Kidney epithelial cell (primary cell): ENCODE measurements at places on chromosomes 2 and 18.

DNA sequence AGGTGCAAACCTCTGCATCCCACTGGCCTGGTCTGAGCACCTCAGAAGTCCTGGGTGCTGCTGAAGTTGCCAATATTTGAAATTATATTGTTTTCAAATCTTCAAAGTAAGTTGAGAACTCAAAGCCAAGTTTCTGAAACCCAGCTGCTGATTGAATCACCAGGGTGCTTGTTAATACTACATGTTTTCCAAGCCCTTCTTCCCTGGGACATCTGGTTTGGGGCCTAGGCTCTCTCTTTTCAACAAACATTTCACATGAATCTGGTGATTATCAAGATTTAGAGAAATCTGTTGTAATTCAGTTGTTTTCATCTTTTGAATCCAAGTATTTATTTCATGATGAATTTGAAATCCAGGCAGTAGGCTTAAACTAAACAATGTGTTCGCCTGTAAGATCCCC is 24.4 kb downstream of the MLPH start:
- no peak for DNase-seq

- DNase-seq, result no peak
These were observed 19.4 kb downstream of the KANSL3 start for GRCh38 chr2:96618596-96619283.

- DNase-seq, result no peak
These were observed 293.8 kb downstream of the SUCLG1 start for GRCh38 chr2:84165256-84165655.

GRCh38 chr2:20986024-20986939 is 57.6 kb downstream of the APOB start:
- no peak for DNase-seq

DNA sequence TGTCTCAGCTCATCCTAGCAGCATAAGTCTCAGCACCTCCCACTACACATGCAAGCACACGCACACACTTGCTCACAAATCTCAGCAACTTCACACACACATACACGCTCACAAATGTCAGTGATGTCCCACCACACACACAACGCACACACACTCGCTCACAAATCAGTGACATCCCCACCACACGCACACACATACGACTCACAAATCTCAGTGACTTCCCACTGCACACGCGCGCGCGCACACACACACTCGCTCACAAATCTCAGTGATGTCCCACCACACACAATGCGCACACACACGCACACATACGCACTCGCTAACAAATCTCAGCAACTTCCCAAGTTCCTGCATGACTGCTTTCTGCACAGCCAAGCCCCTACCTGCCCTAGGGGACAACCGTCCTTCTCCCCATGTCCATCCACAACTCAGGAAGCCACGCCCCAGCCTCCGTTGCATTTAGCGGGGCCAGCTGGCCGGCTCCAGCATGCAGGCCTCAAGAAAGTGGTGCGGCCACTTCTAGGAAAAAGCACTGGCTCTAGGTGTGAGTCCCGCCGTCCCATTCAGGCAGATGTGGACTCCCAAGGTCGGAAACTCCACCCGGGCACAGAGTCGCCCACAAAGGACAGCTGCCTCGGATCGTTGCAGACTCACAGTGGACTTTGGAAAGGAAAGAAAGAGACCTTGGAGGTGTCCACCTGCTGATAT is 180.1 kb upstream of the SALL3 start:
- no peak for DNase-seq

GRCh38 chr2:118014492-118014824 is 588 bp upstream of the CCDC93 start:
- no peak for DNase-seq

- no peak for DNase-seq
These were observed 32.8 kb upstream of the IL1B start for GRCh38 chr2:112869258-112869842.

DNA sequence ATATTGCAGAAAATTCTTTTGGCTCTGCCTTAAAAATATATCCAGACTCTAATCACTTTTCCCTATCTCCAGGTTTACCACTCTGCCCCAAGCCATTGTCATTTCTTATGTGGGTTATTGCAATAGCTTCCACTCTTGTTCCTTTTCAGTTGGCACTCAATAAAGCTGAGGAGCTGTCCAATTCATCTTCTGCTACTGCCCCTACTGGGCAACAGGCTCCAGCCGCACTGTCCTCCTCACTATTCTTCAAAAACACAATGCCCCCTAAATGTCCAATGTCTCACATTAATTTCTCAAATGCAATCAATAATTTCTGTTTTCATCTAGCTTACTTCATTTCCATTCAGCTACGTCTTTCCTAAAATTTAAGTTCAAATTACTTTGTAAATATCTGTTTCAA is 1262.5 kb upstream of the CDH2 start:
- no peak for DNase-seq

- no peak for DNase-seq
These were observed 14.4 kb upstream of the MRPL19 start for GRCh38 chr2:75632091-75632701.

GRCh38 chr18:11308499-11308898 is 159.1 kb upstream of the PIEZO2 start:
- no peak for DNase-seq

GRCh38 chr2:239962890-239963591 is 62.1 kb downstream of the NDUFA10 start:
- DNase-seq, result no peak

DNA sequence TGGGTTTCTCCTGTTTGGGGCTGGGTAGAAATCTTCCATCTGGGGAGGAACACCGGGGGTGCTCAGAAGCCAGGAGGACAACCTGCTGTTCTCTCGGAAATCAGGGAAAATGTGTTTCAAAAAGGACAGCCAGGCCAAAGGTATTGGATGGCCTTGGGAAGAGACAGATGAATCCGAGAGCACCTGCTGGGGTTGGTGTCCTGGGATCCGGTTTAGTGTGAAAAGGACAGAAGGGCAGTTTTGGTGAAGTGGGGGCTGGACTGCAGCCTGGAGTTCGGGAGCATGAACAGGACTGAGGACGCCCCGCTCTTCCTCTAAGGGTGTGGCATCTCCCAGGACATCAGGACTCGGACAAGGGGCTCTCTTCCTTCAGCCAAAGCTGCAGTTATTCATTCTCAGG is 24.9 kb upstream of the SNTG2 start:
- DNase-seq, result no peak

DNA sequence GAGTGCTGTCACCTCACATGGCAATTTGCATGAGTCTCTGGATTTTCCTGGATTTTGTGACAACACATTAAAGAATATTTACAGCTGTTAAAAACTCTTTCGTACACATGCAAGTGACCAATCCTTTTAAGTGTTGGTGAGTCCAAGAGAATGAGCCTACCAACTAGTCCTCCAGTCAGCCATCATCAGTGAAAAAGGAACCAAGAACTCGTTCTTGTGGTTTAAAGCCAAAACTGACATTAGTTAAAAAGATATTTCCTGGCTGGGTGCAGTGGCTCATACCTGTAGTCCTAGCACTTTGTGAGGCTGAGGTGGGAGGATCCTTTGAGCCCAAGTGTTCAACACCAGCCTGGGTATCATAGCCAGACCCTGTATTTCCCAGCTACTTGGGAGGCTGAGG is 215.4 kb upstream of the ITGA4 start:
- DNase-seq, result no peak

- DNase-seq, result no peak
These were observed 61.0 kb downstream of the MBD2 start for GRCh38 chr18:54163453-54163852.
